Activated naive CD8-positive, alpha-beta T cell treated with anti-CD3 and anti-CD28 coated beads, Interleukin-2, amount 50 U/mL, for 16 hours (primary cell): ENCODE measurements at places on chromosomes 7 and 10.
A peak's percentile ranks its signal among the peaks of the same experiment; 100 is the strongest.

DNA sequence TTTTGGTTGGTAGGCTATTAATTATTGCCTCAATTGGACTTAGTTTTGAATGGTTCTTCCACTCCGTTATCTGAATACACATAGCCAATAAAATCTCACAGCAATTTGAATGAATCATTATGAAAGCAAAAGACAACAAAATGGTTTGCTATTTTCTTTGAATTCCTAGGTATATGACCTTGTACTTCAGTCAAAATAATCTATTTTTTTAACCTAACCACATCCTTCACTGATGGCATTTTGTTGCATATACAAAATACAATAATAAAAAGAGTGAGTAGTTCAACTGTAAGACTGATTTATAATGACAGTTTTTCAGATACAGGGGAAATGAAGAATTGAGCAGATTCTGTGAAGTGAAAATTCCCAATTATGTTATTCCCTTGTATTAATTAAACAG, 433.1 kb downstream of the HTR7 start:
- no peak for DNase-seq

DNA sequence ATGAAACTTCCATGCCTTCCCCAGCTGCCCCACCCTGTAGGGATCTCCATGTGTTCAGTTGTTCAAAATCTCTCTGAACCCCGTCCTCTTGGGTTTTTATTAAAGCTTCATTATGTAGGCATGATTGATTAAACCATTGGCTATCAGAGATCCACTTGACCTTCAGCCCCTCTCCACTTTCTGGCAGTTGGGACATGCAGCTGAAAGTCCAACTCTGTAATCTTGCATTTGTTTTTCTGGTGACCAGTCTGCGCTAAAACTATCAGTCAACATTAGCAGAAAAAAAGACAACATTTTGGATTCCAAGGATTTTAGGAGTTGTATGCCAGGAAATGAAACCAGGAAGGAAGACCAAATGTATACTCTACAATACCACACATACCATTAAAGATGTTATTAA, 1115.1 kb downstream of the XPNPEP1 start:
- no peak for DNase-seq

GRCh38 chr7:51160990-51161615, 155.5 kb downstream of the COBL start:
- DNase-seq = peak; percentile 19

DNA sequence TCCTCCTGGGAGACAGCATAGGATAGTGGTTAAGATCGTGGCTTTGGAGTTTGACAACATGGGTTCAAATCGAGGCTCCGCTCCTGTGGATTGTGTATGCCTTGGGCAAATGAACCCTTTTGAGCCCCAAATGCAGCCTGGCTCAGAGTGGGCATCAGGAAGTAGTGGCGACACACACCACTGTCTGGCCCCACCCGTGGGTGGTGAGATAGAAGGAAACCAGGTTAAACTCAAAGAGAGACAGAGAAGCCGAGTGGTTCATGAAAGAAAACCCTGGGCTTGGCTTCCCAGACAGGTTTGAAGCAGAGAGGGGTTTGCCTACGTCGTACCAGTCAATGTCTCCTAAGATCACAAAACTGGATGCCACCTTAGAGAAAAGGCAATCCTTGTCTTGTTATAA, 57.7 kb downstream of the PRTFDC1 start:
- DNase-seq = no peak

DNA sequence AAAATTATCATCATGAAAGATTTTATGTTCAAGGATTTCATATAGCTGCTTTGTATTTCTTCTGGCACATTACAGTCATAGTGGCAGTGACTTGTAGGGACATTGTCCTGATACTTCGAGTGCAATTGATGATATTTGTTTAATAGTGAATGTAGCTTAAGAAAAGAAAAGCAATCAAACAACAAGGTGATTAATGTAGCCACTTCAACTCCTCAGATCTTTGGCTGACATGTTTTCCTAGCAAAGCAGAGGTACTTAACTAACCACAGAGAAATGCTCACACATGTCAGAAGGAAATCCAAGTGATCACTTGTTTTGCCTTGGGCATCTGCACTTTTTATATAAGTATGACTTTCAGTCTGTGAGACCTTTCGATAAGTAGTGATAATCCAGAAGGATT, 470.3 kb downstream of the AUTS2 start:
- DNase-seq = no peak

GRCh38 chr7:6395898-6396595, 51.7 kb downstream of the DAGLB start:
- no peak for DNase-seq

DNA sequence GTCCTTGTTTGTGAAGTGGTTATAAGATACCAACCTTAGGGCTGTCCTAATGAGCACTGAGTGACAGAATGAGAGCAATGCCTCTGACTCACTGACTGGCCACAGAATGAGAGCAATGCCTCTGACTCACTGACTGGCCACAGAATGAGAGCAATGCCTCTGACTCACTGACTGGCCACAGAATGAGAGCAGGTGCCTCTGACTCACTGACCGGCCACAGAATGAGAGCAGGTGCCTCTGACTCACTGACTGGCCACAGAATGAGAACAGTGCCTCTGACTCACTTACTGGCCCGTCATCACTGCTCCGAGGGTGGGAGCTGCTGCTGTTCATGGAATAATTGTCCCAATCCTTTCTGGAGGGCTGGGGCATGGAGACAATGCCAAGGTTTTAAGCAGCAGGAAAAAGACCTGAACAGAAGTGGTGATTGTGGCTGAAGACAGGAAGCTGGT, 265.2 kb upstream of the PPP2R2D start:
- DNase-seq = no peak

- DNase-seq = no peak
Observed at GRCh38 chr7:149588930-149589329, 91.3 kb upstream of the ZNF746 start.

- DNase-seq = no peak
Observed at GRCh38 chr7:139124084-139124914, 14.8 kb upstream of the ZC3HAV1 start.

- no peak for DNase-seq
Observed at GRCh38 chr10:44389556-44389955, 4.7 kb upstream of the CXCL12 start.

GRCh38 chr7:3697472-3697871, 396.4 kb downstream of the SDK1 start:
- no peak for DNase-seq

- DNase-seq = no peak
Observed at GRCh38 chr10:52256832-52257691, 57.0 kb upstream of the DKK1 start.

GRCh38 chr10:122368502-122369254, 5.8 kb upstream of the PLEKHA1 start:
- no peak for DNase-seq

- no peak for DNase-seq
Observed at GRCh38 chr10:123557366-123558108, 108.6 kb upstream of the GPR26 start.

DNA sequence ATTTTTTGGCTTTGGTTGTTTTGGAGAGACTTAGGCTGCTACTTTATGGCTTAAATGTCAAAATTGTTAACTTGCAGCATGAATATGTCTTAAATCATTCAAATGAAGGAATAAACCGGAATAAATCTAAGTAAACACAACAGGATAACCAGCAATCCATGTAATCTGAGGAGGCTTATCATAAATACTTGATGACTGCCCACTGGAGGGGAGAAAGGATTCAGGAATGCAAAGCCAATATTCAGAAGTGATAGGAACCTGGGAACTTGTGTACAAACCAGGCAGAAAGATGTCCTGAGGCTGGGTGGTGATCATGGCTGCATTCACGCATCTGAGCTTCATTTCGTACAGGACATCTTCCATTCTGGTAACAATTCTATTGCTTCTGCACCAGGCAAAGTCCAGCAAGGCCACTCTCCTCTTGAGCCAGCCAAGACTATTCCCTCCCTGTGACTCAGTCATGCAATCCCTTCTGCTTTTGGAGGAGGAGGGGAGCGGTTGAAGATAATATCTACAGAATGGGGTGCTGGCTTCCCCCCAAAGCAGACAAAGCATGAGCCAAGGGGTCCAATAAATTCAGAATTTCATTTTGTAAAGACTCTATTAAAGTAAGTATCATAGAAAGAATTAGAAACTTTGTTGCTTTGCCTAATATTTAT, 374.5 kb downstream of the PHTF2 start:
- DNase-seq = no peak

- no peak for DNase-seq
Observed at GRCh38 chr7:4845740-4846142, 16.1 kb downstream of the PAPOLB start.

DNA sequence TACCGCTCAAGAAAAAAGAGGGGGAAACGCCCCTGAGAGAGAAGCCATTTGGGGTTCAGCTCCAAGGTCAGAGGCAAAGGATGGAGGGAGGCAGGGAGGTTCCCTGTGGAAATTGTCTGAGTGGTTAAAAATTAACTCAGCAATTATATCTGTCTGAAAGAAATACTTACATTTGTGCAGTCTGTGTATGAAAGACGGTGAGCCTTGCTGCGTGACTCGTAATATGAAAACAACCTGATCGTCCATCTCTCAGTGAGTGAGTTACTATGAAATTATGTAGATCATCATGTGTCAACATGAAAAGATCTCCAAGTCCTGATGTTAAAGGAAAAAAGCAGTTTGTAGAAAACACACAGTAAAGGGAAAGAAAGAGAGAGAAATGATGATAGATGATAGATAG, 67.2 kb upstream of the FAM204A start:
- no peak for DNase-seq

DNA sequence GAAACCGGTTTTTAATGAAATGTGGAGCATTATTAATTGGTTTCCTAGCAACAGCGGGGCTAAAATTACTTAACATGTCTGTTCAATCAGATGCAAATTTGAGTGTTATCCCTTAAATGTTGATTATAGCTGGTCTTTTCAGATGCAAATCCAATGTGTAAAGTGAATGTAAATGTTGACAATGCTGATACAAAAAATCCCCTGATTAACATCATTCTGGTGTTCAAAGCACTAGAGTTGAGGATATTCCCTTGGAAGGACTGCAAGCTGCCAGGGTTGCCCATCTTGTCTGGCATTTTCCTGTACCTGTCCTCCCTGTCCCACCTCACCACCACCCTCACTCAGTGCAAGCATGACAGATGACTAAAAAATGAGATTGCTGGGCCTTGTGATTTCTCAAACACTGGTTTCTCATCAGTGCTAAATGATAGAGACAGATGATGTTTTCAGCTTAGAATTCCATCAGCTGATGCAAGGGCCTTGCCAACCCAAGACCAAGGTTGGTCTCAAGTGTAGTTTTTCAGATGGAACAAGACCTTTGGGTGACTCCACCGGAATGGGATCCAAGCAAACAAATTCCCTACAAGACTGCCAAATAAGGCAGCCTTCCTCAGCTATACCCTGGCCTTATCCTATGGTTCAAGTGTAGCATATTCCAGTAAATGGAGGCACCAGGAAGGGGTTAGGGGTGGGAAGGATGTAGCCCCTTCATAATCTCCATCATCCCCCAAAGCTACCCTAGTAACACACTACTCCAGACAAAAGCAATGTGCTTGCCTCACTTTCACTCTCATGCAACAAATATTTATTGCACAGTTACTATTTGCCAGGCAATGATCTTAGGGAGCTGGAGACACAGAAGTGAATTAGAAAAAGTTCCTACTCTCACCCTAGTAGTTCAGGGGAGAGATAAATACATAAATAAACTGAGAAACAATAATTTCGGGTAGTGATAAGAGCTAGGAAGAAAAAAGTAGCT, 54.9 kb downstream of the JAZF1 start:
- no peak for DNase-seq

- no peak for DNase-seq
Observed at GRCh38 chr10:74883428-74883827, 57.0 kb downstream of the KAT6B start.

- DNase-seq = no peak
Observed at GRCh38 chr10:45420453-45421192, 46.6 kb downstream of the ALOX5 start.

DNA sequence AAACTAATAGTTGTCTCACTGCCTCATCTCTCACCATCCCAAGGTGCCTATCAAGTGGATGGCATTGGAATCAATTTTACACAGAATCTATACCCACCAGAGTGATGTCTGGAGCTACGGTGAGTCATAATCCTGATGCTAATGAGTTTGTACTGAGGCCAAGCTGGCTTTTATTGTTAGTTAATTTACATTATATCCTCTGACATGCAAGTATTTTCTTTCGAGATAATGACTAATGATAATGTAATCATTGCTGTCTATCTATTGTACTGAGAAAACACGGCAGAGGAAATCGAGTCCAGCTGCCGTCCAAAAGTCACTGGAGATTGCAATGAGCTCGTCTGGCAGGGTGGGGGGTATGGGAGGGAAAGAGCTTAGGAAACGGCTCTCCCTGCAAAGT, 172.4 kb upstream of the LANCL2 start:
- no peak for DNase-seq

DNA sequence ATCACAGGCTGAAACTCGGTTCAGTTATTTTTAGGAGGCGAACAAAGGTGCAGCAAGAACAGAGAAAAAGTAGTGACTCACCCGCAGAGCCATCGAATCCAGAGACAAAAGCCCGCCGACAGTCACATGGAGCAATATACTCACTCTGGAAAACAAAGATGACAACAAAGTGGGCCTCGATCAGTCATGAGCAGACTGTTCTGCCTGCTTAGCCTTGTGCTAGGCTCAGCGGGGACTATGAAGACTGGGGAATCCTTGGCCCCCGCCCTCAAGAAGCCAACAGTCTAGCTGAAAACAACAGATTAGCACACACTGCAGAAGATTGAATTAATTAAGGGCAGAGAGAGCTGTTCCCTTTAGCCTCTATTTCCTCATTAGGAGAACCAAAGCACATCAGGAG, 30.4 kb downstream of the XPNPEP1 start:
- no peak for DNase-seq

DNA sequence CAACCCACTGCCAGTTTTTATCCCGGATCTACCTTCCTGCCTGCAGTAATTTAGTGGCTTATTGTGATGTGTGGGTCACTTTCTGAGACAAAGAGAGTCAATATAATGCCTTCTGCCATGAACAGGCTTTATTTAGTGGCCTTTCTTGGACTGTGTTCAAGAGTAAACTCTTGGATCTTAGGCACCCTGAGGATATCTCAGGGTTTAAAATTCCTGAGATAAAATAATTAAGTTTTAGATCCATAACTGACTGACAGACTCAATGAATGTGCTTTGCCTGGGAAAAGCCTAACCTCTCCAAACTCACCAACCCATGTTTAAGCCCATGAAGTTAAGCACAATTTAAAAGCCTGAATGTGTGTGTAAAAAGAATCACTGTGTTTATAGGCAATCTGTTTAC, 564.3 kb downstream of the LRMDA start:
- DNase-seq = no peak

DNA sequence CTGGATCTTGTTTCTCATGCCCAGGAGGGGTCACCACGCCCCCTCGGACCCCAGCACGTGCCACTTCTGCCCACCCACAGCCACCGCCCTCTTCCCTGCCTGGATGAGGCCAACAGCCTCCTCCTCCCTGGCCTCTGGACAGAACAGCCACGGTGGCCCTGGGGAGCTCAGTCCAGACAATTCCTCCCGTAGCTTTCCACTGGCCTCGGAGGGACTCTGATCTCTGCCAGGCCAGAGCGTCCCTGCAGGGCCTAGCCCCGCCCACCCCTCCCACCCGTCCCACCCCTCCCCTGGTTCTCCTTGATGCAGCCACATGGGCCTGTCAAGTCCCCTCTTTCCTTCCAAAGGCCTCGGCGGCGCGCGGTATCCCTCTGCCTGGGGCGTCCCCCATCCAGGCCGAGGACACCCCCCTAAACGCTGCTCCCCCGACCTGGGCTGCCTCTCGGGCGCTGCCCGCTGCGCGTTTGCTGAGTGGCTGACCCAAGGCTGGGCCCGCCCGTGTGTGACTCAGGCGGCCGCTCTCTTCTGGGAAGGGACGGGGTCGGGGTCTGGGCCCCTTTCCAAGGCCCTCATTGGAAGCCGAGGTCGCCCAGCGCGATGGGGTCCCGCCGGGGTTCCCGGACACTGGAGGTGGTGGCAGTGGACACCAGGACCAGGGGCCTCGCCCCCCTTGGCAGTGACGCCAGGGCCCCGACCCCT, 557 bp downstream of the TMEM120A start:
- DNase-seq = no peak
